ENCODE measurements at places on chromosomes 1 and 21. TPM values are rescaled to one million over a fixed set of nuclear protein-coding genes. Genes with fewer than 3 reads are reported as not detected.

GRCh38 chr1:169968174-169968573 is 74.5 kb upstream of the SCYL3 start:
- H3K4me3 ChIP-seq = no peak overlapping the region
- DNase-seq = no peak
- no peaks in the 10 kb centered on the region for H3K4me1 ChIP-seq
- no peaks in the 10 kb centered on the region for H3K36me3 ChIP-seq
- H3K27ac ChIP-seq = no peak overlapping the region

- H3K27ac ChIP-seq = no peak overlapping the region
- no peak for DNase-seq
- H3K4me1 ChIP-seq = no peaks in the 10 kb centered on the region
- H3K27me3 ChIP-seq = no peaks in the 10 kb centered on the region
- H3K4me3 ChIP-seq = no peak overlapping the region
- H3K36me3 ChIP-seq = no peaks in the 10 kb centered on the region
Observed at GRCh38 chr1:230892018-230892491, 23.7 kb upstream of the C1orf198 start.

GRCh38 chr21:44442266-44443125 is 12.8 kb upstream of the LRRC3 start:
- peak; percentile 25 for DNase-seq
- H3K27me3 ChIP-seq = no peaks in the 10 kb centered on the region
- no peak overlapping the region for H3K27ac ChIP-seq
- no peaks in the 10 kb centered on the region for H3K4me1 ChIP-seq
- H3K36me3 ChIP-seq = no peaks in the 10 kb centered on the region

Gene GBP5
- 3.4 TPM for total RNA-seq

Gene NPHS2
- not detected for total RNA-seq
